GM13977 (cell line): ENCODE measurements at places on chromosomes 4 and X.

DNA sequence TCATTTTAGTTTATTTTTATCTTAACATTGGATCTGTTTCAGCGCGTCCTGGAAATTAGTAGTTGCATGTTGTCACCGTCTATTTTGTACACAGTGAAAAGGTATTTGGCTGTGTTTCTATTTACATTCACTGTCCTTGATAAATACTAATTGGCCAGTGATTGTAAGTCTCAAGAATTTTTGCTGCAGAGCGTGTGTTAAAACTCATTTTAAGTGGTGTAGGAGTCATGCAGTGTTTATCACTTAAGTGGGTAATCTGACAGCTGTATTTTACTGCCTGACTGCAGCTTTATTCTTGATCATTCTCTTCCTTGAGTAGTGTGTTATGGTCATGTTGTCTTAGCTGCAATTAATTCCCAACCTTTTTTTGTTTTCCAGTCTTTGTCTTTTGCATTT, 9.8 kb downstream of the GUCY1A1 start:
- DNase-seq: no peak

GRCh38 chr4:53436251-53436650, 58.8 kb downstream of the FIP1L1 start:
- no peak for DNase-seq

DNA sequence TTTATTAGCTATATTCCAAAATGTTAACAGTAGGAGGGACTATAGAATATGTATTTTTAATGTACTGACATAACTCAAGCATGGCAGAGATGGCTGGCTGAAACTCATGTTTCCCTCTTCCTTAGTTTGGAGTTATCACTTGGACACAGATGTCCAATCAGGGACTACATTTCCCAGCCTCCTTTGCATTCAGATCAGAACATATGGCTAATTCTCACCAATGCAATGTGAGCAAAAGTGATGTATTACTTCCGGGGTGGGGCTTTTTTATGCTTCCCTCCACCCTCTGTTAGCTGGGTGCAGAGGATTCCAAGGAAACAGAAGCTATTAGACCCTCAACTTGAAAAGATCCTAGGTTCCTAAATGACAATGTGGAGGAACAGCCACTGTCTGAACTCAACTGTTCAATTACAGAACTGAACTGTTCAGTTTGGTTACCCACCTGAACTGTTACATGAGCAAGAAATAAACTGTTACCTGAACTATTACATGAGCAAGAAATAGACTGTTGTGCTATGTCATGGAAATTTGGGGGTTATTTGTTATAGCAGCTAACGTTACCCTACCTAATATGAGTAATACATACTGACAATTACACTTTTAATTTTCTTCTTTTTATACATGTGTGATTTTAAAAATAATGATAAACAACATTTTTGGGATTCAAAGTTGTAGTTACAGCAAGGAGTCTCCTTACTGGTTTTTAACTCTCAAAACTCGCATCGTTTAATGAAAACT, 29.6 kb upstream of the ERVMER34-1 start:
- DNase-seq: no peak

- DNase-seq: peak; percentile 6
Measured at GRCh38 chr4:45350438-45350837, 624.1 kb upstream of the GNPDA2 start.
